ENCODE measurements at places on chromosomes 6 and 20.
A peak's percentile ranks its signal among the peaks of the same experiment; 100 is the strongest.

- no peak for DNase-seq
Measured at GRCh38 chr6:166824880-166825250, 131.5 kb downstream of the RNASET2 start.

GRCh38 chr6:72809746-72810379 is 188.0 kb downstream of the KCNQ5 start:
- DNase-seq, result no peak

GRCh38 chr20:44309763-44310663 is 989 bp downstream of the FITM2 start:
- DNase-seq, result peak; percentile 15

- DNase-seq, result no peak
Measured at GRCh38 chr6:111743862-111744692, 129.2 kb downstream of the FYN start.

- DNase-seq, result no peak
Measured at GRCh38 chr6:17855381-17855780, 132.1 kb downstream of the KIF13A start.

- no peak for DNase-seq
Measured at GRCh38 chr20:62178316-62179161, 4.3 kb upstream of the MTG2 start.

DNA sequence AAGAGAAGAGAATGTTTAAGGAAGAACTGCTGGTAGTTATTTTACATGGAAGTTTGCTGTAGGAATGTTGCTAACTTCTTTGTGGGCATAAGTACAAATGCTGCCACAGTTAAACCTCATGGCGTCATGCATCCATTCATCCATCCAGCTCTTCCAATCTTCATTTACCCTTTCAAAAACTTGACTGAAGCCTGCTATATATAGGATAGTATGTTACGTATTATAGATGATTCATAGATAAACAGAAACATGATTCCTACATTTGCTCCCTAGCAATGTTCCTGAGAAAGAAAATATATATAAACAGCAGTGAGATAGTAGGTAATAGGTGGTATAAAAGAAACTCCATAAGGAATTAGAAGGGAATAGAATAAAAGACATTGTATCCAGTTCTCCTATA is 93.7 kb downstream of the NDUFAF5 start:
- no peak for DNase-seq

GRCh38 chr20:49186535-49187329 is 1.4 kb downstream of the STAU1 start:
- DNase-seq, result peak; percentile 73

DNA sequence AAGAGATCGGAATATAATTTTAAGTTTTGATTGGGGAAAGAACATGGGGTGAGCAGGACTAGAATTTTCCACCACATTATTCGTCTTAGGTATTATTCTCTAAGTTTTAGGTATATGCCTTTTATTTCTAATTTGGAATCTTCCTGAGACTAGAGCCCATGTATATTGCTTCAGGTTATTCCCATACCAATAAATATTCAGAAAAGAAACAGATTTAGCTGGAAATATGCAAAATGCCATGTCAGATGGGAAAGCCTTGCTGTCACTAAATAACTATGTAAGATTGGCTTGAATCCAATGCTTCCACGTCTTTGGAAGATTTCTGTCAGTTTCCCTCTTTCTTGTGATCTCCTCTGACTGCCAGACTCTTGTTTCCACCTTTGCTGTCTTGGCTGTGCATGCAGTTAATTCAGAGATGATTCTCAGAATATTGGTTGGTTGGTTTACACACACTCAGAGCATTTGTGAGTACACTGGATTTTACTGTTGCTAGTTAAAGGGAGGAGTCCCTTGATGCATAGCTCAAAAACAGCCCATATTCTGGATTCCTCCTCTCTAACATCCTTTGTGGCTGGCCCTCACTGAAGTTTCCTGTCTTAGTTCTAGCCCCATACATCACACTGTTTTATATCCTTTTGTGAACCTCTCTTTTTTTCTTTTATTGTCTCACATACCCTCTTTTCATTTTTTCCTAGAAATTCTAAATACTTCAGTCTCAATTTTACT is 64.3 kb downstream of the GRM1 start:
- no peak for DNase-seq

GRCh38 chr20:52416953-52417352 is 225.4 kb upstream of the ZFP64 start:
- DNase-seq, result no peak

DNA sequence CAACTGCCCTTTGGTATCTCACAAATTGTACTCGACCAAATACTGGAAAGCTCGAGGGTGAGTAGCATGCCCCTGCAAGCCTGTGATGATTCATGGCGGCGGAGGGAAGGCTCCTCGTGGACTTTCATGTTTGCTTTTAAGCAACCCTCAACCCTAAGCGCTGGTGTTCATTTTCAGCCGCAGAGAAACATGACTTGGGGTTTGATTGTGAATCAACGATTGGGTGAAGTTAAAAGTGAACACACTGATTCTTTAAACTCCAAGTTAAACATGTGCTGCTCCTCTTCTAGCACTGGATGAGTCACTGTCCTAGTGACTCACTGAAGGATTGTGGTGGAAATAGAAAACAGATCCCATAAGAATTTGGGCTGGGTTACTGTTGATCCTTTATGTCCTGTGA is 8.3 kb downstream of the CD109 start:
- peak; percentile 43 for DNase-seq

DNA sequence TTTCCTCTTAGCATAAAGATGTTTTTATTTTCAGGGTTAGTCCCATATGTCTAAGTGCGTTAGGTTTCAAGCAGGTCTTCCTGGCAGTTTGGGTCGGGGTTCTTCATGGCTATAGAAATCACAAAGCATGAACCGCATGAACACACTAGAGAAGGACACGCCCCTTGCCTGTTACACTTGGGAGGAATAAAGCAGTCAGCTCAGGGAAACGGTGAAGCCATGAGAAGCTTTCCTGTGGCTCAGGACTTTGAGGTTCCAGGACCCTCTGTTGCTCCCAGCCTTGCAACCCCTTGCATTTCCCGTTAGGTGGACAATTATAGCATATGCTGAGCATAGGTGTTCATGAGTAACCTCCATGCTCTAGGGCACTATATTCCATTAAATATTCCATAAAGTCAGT is 96.7 kb downstream of the SYCP2 start:
- no peak for DNase-seq

DNA sequence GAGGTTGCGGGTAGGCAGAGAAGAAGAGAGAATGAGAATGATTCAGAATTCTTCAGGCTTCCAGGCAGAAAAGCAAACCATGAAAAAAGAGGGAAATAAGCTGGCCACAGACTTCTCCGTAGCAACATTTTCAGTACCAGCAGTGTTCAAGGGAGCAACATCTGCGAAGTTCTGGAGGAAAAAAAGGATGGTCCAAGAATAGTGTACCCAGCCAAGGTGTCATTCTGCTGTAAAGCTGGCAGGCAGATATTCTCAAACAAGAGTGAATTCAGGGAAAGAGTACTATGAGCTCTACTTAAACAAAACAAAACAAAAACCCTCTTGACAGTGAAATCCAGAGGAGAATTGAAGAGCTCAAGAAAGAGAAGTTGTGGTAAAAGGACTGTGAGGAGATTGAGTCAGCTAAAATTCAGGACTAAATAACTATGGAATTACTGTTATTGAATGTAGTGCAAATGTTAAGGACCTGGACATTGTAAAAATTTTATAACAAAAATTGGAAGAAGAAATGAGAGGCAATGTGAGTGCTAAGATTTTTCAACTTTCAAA is 86.5 kb downstream of the ATRN start:
- no peak for DNase-seq

- no peak for DNase-seq
Measured at GRCh38 chr6:138510093-138510492, 10.8 kb upstream of the NHSL1 start.

GRCh38 chr20:57496592-57496991 is 28.3 kb downstream of the CTCFL start:
- DNase-seq, result no peak

GRCh38 chr6:146194434-146194833 is 165.6 kb downstream of the GRM1 start:
- no peak for DNase-seq

GRCh38 chr6:169169941-169170582 is 83.6 kb downstream of the THBS2 start:
- no peak for DNase-seq

- DNase-seq, result no peak
Measured at GRCh38 chr20:48594533-48594932, 233.3 kb downstream of the PREX1 start.

DNA sequence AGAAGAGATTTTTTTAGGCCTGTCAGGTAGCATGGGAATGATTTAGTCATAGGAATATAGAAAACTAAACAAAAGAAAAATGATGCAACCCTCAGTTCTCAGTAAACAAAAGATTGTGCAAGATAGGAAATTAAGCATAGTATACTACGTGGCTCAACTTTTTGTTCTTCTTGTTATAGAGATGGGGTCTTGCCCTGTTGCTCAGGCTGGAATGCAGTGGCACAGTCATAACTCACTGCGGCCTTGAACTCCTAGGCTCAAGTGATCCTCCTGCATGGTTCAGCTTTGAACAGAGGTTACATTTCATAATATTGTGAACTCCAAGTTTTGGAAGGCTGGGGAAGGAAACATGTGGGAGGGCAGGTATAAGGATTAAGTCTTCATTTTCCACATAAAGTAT is 28.5 kb downstream of the SLX4IP start:
- no peak for DNase-seq

GRCh38 chr6:144262470-144263369 is 22.4 kb upstream of the UTRN start:
- DNase-seq, result no peak

- DNase-seq, result no peak
Measured at GRCh38 chr6:15698471-15698870, 35.6 kb upstream of the DTNBP1 start.

GRCh38 chr20:45918182-45918737 is 6.3 kb upstream of the PLTP start:
- peak; percentile 63 for DNase-seq

GRCh38 chr6:87393026-87393622 is 14.6 kb upstream of the CFAP206 start:
- DNase-seq, result peak; percentile 58

DNA sequence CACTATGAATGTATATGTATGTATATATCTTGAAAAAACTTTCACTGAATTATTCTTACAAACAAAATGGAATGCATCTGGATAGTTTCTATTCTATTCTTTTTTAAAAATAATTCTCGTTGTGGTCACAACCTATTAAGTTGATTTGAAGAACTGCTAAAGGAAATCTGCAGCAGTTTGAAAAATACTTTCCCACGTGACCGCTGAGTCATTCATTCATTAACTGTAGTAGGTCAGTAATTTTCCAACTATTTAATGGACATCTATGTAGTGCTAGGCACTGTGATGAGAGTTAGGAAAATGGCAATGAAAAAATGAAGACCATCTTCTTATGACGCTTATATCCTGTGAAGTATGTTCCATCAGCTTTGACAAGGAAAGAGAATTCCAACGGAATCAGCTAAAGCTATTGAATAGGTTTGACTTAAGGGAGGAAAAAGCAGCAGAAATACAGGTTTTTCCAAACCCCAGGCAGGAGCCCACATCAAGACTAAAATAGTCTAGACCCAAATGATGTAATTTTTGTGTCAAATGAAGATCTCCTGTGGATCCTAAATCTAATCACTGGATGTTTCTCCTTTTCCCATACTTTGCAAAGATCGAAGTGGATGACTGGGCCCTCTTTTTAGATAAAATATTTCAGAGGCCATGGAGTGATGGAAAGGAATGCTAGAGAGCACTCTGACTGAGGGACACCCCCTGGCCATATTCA is 4.1 kb upstream of the EFHC1 start:
- peak; percentile 17 for DNase-seq

DNA sequence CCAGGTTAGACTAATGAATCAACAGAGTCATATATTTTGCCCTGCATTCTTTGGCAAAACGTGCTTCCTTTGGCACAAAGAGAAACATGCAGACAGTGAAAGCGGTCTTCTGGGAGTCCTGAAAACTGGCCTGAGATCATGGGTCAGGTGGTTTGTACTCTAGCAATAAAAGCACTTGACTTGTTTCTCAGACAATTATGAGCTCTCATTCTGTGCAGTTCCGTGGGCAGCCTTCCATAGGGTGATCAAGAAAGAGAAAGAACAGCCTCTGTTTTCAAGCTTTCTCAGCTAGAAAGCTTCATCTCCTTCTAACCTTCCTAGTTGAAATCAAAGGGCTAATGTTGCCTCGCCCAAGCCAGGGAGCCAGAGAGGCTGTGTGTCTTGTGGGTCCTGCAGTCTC is 62.7 kb upstream of the ISM1 start:
- no peak for DNase-seq

GRCh38 chr6:154861825-154862224 is 128.6 kb downstream of the SCAF8 start:
- DNase-seq, result no peak
